ENCODE measurements at places on chromosomes 3 and 15.

DNA sequence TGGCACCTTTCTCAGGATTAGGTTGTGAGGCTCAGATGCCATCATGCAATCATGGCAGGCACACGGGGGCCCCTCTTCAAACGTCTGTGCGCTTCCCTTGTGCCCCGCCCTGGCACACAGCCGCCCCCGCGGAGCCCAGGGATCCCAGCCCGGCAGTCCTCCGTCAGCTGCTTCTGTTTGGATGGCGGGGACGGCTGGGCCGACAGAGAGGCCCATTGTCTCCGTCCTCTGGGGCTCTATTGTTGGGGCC, 849 bp upstream of the HDAC11 start:
- peak; percentile 62 for DNase-seq

GRCh38 chr3:134867277-134867676, 72.2 kb downstream of the EPHB1 start:
- no peak for DNase-seq

GRCh38 chr3:86702381-86702958, 288.5 kb downstream of the VGLL3 start:
- DNase-seq: no peak

DNA sequence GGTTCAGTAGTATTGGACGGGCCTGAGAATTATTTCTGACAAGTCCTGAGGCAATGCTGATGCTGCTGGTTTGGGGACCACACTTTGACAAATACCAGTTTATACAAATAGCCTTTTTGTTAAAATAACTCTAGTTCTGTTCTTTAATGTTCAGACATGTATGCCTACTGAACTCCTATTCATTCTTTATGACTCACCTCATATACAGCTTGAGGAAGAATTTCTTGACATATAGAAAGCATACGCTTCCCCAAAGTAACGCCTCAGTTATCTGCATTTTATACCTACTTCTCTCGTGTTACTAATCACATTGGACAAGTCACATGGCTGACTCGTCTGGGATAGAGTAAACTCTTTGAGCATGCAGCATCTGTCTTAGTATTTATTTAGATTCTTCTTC, 145.4 kb upstream of the GOLIM4 start:
- DNase-seq: no peak

Data from stimulated activated CD8-positive, alpha-beta memory T cell treated with anti-CD3 and anti-CD28 coated beads, Interleukin-4, amount 100 ng/mL, for 48 hours (primary cell).